Left cardiac atrium (tissue), 4 donors: ENCODE measurements at places on chromosomes 3 and 15. TPM values are rescaled to one million over a fixed set of nuclear protein-coding genes. Genes with fewer than 3 reads are reported as not detected.

ADGRG7 gene
- total RNA-seq, result not detected

GOLGA8O gene
- 1.6 TPM for total RNA-seq

CLDN16 gene
- 0.15 TPM for total RNA-seq

DNA sequence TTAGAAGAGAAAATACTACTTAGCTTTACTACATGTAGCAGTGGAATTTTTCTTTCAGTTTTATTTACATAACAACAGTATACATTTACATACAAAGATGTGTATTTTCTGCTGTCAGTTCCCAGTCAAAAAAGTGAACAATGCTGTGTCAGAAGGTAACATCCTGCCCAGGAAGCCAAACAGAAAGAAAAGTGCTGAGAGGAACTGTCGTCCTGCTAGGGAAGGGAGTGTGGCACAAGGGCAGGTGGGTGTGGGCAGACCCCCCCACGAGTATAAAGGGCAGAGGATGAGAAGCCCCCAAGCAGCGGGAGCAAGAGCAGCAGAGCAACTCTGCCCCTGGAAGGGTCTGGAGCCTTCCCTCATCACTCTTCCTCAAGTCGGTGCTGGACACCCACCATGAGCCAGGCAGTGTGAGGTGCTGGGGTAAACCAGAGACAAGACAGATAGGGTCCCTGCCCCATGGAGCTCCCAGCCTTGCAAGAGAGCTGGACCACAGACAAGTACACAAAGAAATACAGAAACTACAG lies 39.7 kb downstream of the TBC1D2B start:
- DNase-seq, result no peak

FBXL22 gene
- 24.2 TPM for total RNA-seq

GRCh38 chr3:31353166-31353565 lies 179.6 kb upstream of the STT3B start:
- DNase-seq, result no peak

TMED3 gene
- total RNA-seq, result 37.1 TPM
